ENCODE measurements at places on chromosomes 5 and 9.
A peak's percentile ranks its signal among the peaks of the same experiment; 100 is the strongest.

- DNase-seq, result no peak
Observed at GRCh38 chr5:143360755-143361154, 42.7 kb downstream of the NR3C1 start.

DNA sequence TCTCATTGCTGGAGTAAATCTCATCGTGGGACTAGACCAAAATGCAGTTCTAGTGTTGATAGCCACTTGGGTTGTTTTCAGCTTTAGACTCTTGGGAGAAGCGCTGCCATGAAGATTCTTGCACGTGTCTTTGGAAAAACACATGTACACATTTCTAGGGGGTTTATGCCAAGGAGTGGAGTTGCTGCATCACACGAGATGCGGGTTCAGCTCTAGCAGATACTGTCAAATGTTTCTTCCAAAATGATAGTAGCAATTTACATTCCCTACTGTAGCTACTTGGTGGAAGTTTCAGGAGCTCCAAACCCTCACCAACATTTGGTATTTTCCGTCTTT, 52.3 kb upstream of the CPLX2 start:
- DNase-seq, result no peak

DNA sequence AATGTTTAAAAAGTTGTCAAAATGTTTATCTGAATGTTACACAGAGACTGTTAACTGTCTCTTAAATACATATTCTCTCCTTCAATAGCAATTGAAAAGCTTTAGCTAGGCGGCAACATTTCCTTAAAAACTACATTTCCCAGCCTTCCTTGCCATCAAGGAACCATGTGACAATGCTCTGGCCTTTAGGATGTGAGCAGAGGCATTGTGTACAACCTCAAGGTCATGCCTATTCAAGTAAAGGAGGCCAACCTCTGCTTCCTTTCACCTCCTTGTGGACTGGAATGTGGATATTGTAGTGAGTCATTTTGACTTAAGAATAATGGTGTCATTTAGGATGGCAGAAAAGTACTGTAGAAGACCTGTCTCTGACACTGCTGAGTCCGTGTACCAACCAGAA, 23.7 kb upstream of the MROH2B start:
- peak; percentile 41 for DNase-seq

DNA sequence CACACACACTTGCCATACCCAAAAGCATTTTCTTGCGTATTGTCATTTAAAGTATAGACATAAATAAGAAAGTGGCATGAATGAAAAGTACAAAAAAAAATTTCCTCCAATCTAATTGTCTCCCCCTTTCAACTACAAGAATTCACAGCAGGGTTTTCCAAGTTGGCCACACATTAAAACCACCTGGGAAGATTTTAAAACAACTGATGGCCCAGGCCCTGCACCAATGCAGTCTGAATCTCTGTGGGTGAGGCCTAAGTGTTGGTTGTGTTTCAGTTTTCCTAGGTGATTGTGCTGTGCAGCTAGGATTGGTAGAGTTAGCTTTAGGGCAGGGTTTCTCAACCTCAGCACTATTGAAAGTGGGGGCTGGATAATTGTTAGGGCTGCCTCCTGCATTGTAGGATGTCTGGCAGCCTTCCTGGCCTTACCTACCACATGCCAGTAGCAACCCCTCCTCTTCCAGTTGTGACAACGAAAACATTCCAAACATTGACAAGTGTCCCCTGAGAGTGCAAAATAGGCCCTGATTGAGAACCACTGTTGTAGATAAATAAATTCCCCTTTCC, 337.1 kb downstream of the KIAA0825 start:
- no peak for DNase-seq

DNA sequence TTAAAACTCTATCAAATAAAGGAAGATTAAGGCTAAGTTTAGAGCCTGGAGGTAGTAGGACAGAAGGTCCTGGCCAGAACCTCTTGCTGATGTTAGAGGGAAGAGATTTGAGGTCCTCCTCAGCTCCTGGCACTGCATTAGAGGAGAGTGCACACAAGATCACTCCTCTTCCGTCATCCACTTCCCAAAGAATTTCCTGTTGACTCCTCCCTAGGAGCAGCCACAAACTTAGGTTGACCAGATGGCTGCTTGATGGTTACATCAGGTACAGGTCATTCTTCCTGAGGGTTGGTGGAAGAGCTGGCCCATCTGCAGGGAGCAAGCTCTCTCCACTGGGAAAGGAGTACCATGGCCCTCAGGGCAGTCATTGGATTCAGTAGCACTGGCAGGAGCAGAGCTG, 93.9 kb upstream of the IL33 start:
- DNase-seq, result no peak

GRCh38 chr9:137988051-137988450, 110.5 kb downstream of the CACNA1B start:
- DNase-seq, result no peak

- DNase-seq, result no peak
Observed at GRCh38 chr9:131091352-131091992, 4.9 kb upstream of the AIF1L start.

DNA sequence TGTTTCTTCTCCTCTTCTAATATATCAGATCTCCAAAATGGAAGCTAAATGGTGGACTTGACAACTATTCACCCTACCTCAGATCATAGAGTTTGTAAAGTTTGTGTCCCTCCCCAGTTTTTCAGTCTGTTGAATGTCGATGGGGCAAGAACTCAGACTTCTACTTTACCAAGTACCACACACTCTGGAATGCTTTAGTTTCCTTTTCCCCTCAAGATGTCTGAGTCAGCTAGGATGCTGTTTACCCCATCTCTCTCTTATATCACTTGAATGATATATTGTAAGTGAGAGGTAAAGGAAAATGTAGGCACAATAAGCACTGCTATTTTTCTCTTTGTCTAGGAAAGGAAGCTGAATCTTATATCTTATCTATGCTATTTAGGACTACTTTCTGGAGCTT, 25.9 kb upstream of the TAL2 start:
- no peak for DNase-seq

DNA sequence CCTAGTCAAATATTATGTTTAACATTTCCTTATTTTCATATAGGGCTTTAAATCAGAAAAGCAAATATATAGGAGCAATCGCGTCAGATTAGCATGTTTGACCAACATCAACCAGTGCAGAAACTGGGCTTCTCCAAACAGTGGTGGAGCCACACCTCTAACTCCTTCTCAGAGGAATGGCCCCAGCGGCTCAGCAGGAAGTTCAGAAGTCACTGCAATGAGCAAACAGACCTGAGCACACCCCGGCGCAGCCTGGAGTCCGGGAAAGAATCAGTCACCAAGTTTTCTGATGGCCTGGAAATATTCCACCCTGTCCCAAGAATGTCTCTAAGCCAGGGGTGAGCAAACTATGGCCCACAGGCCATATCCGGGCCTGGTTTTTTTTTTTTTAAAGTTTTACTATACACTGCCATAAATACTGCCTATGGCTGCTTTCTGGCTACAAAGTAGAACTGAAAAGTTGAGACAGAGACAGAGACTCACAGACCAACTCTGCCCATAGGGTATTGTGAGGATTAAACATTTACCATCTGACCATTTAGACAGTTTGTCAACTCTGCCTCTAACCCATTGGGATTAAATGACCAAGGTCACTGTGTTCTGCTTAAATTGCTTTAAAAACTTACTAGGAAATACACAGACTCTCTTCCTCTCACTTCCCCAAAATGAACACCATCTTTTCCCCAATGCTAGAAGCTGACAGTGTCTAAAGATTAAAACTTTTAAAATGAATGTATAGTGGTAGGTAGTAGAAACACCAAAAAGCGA, 5.4 kb downstream of the GOLM1 start:
- no peak for DNase-seq

GRCh38 chr9:9792144-9792857, 820.5 kb downstream of the PTPRD start:
- no peak for DNase-seq

GRCh38 chr5:124703995-124704394, 42.4 kb downstream of the ZNF608 start:
- no peak for DNase-seq

- DNase-seq, result no peak
Observed at GRCh38 chr5:92002721-92003274, 619.7 kb upstream of the ARRDC3 start.

DNA sequence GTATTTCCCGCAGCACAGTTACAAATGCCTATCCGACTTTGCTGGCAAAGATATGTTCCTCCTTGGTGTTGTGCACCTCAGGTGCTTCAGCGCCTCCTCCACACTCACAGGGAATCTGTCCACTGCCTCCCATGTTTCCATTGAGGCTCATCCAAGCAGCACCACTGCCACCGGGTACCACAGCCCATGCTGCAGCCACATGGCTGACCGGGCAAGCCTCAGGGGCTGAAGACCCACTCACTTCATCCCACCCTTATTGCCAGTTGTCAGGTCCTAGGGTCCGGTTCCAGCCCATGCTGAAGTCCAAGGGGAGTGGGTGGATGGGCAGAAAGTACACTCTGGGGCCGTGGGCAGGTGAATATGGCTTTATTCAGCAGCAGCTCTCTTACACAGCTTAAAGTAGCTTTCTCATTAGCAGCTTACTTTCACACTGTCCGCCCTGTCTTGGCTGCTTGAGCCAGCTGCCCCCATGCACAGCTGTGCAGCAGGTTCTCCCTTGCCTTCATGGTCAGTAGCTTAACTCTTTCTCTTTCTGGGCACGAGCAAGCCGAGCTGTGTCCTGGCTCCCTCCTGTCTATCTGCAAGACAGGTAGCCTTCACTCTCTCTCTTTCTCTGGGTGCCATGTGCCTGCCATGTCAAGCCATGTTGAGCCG, 1052.3 kb downstream of the PTPRD start:
- DNase-seq, result no peak

DNA sequence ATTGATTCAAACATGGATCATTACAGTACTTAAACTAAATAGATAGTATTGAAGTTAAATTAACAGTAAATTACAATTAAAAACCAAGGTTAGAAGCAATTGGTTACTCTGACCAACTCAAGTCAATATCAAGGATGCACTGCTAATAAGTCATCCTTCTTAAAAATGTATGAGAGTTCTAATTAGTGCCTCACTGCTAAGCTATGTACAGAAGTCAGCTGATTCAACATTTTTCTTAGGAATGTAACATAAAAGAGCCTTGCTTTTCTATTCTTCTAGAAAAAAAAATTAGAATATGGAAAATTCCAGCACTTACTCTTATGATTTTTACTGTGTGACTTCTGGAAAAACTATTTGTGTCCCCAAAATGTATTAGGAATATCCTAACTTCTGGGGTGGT, 75.7 kb upstream of the FBN2 start:
- no peak for DNase-seq

GRCh38 chr5:75710637-75711036, 6.6 kb downstream of the POC5 start:
- no peak for DNase-seq

GRCh38 chr9:84121991-84122523, 141.5 kb downstream of the RMI1 start:
- peak; percentile 67 for DNase-seq

DNA sequence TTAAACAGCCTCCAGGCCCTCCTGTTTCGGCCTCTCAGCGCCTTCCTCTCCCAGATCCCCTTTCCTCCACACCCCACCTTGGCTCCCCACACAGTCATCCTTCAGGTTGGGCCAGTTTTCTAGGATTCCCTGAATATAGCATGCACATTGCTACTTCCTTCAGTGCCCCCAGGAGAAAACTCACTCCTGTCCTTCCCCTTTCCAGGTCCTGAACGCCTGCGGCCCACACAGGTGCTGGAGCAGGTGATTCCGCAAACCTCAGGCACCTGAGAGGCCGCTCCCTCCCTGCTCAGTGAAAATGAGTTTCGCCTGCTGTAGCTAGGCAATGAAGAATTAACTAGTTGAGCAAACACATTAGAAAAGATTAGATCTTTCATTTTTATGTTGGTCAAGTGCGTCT, 185.0 kb downstream of the MED10 start:
- DNase-seq, result no peak

DNA sequence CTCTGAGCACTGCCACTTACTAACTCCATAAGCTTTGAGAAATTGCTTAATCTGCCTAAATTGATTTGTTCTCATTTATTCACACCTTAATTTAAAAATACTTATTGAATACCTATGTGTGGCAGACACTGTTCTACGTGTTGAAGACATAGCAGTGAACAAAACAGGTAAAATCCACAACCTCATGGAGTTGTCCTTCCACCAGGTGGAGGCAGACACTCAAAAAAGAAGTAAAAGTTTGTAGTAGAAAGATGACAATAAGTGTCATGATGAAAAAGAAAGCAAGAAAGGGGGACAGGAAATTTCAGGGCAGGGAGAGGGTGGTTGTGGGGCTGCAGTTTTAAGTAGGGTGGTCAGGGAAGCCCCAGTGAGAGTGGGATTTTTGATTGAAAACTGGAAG, 94.9 kb downstream of the SREK1 start:
- no peak for DNase-seq

GRCh38 chr5:13350767-13351166, 593.7 kb downstream of the DNAH5 start:
- DNase-seq, result no peak

DNA sequence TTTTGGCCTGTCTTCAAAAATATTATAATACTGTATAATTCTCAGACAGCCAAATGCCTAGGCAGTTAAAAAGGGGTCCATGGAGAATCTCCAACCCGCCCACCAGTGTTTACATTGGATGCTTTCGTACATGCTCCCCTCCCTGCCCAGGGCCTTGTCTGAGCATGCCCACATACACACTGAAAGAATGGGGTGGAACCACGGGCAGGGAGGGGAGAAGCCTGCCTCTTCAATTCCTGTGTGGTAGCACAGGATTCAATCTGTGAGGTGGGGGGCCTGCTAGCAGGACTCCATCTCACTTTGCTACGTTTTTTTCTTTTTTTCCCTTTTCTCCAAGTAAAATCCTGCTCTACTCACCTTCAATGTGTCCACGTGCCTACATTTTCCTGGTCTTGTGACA, 314.7 kb upstream of the GRAMD2B start:
- peak; percentile 54 for DNase-seq

- no peak for DNase-seq
Observed at GRCh38 chr9:8804613-8805012, 1005.0 kb upstream of the DMAC1 start.

GRCh38 chr5:140007311-140007710, 35.8 kb downstream of the NRG2 start:
- no peak for DNase-seq

DNA sequence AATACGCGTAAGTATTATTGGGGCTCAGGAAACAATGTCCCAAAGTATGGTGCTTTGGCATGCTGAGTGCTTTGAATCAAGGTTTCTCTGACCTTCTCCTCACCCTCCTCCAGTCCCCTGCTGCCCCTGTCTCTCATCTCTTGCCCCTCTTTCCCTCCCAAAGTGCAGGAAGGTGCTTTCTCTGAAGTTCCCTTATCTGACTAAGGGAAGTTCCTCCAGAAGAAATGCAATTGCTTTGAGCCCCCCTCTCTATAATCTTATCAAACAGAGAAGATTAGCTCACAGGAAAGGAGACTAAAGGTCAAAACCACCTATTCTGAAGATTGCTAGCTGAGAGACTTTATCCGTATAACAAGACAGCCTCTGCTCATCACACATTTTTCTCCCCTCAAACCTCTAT, 288.1 kb downstream of the ARL15 start:
- no peak for DNase-seq

GRCh38 chr9:135304886-135305285, 174.7 kb upstream of the PPP1R26 start:
- DNase-seq, result no peak

Data from HAP-1 (cell line).